HuH-7 (cell line): ENCODE measurements at places on chromosomes 1 and 21.

DNA sequence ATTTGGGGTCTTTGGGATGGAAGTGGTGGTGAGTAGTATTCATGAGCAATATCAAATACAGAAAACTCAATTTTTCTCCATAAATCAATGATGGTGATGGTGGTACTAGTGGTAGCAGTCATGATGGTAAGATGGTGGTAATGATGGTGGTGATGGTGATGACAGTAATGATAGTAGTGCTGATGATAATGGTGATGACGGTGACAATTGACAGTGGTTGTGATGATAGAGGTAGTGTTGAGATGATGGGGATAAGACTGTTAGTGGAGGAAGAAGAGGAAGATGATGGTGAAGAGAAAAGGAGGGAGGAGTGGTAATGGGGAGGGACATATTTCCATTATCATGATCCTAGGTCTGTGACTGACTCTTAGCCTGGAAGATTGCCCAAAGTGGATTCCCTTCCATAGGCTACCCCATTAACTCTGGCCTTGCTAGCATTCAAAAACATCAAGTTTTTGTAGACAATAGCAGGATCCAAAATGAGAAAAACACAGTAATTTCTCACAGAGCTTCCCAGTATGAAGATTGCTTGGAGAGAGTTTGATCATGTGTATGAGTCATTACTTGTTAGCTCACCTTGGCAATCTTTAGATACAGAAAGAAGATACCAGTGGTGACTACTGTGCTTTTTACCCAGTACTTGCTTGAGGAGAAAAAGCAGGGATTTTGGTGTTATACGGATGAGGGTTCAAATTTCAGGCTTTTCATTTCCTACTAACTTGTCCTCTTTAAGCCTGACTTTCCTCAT, 93.9 kb downstream of the ATP1A1 start:
- DNase-seq: no peak

GRCh38 chr21:41537356-41537755, 29.4 kb upstream of the TMPRSS2 start:
- DNase-seq: no peak

- no peak for DNase-seq
Measured at GRCh38 chr1:207740207-207740606, 11.6 kb upstream of the CD46 start.

GRCh38 chr1:209291715-209292114, 291.8 kb upstream of the CAMK1G start:
- no peak for DNase-seq

DNA sequence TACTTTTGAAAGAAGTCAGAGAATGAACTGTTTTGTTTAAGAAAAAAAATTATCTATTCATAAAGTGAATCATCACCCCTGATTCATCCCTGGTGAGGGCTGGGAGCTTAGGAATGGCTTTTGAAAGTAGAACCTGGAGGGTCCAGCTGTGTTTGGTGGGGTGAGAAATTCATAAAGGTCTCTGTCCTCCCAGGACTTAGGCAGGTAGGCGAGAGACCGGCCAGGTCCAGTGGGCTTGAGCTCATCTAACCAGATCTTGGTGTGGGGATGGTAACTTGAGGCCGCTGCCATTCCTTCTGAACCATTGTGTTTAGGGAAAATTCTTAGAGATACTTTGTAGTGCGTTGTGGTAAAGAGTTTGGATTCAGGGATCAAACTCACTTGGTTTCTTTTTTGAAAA, 156.8 kb upstream of the TNR start:
- DNase-seq: no peak
